ENCODE measurements at places on chromosomes 6 and 20.

DNA sequence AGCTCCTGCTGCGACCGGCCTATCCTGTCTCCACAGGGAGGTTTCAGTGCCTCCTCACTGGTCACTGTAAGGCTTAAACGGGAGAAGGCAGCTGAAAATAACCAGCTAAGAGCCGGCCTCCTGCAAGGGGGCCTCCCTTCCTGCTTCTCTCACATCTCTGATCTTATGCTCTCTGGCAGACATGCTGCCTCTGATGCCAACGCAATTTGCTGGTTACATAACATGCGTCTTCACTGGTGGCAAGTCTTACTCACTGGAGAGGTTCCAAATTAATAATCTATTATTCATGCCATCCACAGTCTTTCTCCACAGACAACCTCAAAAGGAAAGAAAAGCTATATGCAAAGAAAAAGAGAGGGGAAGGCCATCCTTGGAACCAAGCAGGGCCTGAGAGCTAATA, 91.8 kb upstream of the LRFN2 start:
- no peak for DNase-seq

DNA sequence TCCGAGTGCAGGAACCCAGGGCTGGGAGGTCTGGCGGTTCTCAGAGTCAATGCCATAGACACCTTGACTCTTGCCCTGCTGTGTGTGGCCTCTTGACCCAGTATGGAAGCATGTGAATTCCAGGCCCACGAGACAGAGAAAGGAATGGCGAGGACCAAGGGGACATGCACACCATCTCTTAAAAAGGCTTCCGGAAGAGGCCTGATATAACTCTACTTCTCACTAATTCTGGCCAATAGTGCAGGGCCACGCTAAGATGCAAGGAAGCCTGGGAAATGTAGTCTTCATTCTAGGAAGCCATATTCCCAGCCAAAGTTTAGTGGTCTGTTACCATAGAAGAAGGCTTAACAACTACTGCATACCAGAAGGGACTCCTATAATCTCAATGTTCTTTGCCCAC, 177.0 kb upstream of the KCNG1 start:
- DNase-seq: no peak

- no peak for DNase-seq
Measured at GRCh38 chr6:25889877-25890853, 16.1 kb upstream of the SLC17A3 start.

GRCh38 chr6:43970068-43970912, 157.0 kb downstream of the MRPL14 start:
- no peak for DNase-seq

GRCh38 chr6:3264356-3264755, 5.6 kb downstream of the PSMG4 start:
- no peak for DNase-seq

DNA sequence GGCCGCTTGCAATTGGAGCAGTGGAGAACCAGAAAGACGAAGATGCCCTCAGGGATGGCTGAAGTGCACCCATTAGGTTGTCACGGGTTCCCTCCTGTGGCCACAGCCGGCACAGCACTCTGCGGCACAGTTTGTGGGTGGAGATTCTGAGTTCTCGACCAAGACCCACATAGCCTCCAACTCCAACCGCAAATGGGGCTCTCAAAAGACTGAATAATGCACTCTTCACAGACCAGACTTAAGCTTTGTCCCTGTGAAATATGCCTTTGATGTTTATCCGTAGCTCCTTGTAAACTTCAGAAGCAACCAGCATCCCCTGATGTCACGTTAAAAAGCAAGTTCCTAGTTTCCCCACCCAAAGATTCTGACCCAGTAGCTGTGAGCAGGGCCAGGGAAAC, 934 bp upstream of the CST9 start:
- no peak for DNase-seq

DNA sequence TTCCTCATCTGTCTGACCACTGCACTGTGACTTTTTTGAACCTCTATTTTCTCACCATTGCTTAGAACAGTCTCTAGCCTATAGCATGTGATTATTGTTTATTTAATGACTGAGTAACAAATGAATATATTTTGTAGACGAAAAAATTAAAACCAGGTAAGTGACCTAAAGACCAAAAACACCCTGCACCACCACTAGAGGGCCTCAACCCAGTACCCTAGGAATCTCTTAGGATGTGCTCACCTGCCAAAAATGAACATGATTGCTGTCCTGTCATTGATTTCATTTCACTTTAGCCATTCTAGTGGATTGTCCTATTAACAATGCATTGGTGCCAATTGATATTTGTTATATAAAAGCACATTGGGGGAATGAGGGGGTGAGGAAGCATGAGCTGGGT, 199.1 kb downstream of the COL9A1 start:
- no peak for DNase-seq

- no peak for DNase-seq
Measured at GRCh38 chr6:7590918-7591302, 912 bp downstream of the SNRNP48 start.

DNA sequence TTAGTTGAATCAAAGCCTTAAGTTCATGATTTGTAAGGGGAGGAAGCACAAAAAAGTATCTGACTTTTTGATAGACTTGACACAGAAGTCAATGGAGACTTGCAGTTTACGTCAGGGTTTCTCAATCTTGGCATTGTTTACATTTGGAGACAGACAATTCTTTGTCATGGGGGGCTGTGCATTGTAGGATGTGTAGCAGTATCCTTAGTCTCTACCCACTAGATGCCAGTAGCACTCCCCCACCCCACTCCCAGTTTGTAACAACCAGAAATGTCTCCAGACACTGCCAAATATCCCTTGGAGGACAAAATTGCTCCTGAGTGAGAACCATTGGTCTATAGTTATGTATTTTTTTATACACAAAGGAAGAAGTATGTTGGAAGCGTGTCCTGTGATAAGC, 434.1 kb downstream of the RFPL4B start:
- DNase-seq: no peak

DNA sequence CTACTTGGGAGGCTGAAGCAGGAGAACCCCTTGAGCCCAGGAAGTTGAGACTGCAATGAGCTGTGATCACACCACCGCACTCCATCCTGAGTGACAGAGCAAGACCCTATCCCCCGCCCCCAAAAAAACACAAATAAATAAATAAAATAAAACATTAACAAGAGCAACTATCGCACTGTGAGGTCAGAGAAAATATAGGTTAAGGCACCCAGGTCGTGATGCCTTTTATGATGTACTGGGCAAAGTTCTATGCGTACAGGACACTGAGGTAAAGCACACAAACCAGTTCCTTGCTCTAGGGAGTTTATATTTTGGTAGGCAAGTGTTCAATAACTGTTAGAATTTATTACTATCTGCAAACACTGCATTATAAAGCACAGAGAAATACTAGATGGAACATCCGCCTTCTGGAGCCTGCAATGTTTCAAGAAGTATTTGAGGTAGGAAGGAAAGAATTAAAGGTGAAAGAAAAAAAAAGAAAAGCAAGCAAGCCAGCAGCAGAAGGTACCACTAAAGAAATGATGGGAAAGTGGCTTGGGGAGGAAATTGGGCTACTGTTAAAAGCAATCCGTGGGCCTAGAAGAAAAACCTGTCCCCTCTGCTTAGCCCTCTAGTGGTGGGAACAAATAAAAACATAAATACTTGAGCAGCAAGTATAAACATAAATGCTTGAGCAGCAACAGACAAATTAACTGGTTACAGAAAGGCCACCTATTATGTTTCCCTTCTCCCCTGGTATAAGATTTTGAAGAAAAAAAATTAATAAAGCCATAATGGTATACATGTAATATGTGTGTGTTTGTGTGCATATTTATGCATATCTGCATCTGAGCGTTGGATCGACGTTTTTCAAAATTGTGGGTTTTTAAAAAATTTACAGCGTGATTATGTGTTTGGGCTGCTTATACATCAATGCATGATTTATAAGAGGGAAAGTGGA, 128.0 kb downstream of the PHACTR1 start:
- DNase-seq: no peak

GRCh38 chr6:43976706-43977403, 150.4 kb downstream of the MRPL14 start:
- no peak for DNase-seq
